ENCODE measurements at places on chromosomes 2 and 18.
A peak's percentile ranks its signal among the peaks of the same experiment; 100 is the strongest.

DNA sequence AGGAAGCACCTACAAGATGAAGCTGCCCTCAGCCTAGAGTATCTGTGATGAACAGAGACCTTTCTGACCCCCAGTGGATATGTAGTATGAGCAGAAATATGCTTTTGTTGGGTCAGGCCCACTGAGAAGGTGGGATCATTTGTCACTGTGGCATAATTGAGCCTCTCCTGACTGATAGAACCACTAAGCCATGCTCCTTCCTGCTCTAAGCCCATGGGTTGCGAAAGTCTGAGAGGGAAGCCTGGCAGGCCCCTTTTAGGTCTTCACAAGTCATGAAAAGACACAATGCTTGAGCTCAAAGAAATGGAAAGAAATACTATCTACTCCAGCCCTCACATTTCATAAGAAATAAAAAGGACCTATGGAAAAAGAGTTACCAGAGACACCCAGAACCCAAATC is 127.7 kb downstream of the TNS1 start:
- peak; percentile 43 for DNase-seq

- no peak for DNase-seq
These were observed 110.2 kb downstream of the BARD1 start for GRCh38 chr2:214699236-214699635.

DNA sequence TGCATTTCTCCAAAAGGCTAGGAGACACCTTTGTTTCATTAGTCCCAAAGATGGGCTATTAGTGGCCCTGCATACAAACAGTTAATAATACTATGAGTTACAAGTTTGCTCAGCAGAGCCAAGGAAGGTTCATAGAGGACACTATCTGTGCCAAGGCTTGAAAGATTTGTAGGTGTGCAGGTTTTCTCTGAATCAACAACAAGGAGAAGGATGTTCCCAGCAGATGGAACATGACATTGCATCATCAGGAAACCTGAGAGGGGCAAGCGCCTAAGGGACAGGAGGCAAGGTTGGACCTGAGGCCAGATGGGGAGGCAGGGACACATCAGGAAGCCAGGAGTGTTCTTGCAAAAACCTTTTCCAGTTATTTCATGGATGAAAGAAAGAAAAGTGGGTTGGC is 35.4 kb upstream of the STK17B start:
- no peak for DNase-seq

DNA sequence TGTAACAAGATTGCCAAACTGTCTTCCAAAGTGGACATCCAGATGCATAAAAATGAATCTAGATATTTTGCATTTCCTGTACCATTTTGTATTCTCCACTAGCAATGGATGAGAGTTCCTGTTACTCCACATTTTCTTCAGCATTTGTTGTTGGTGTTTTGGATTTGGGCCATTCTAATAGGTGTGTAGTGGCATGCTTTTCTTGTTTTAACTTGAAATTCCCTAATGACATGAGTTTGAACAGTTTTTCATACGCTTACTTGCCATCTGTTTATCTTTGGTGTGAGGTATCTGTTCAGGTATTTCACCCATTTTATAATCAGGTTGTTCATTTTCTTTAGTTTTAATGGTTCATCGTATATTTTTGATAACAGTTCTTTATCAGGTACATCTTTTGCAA is 73.9 kb downstream of the UBE2E3 start:
- no peak for DNase-seq

- DNase-seq, result peak; percentile 17
These were observed 244.7 kb upstream of the MMADHC start for GRCh38 chr2:149832324-149832723.

GRCh38 chr2:172323256-172323655 is 104.1 kb upstream of the ITGA6 start:
- no peak for DNase-seq

GRCh38 chr2:22136446-22136845 is 1012.7 kb downstream of the TDRD15 start:
- DNase-seq, result no peak

All from cardiac fibroblast (primary cell).